ENCODE measurements at places on chromosomes 1 and 21.

DNA sequence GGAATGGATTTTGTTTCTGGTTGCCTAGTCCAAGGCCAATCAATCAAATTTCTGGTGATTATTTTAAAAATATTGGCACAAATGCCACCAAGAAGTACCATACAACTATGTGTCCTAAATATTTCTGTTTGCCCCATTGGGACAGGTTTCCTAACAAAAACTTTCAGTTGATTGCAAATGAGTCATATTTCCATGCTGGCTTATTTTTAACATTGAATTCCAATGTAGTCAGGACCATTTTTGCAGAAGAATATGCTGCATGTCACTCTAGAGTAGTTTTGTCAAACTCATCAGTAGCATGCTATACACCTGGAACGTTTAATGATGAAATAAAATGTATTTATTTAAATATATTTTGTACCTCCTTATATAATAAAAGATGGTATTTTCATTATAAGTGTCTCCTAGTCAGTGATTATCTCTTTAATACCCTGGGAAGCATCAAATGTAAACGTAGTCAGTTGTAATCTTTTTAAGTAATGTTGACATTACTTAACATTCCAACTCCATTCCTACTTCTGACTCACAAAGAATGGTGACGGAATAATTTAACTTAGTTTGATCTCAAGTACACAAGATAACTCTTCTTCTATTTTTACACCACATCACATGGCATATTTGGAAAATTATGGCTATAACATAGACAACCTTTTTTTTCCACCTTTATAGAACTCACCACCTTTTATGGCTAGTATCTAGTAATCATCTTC is 39.0 kb upstream of the USH2A start:
- DNase-seq: no peak

DNA sequence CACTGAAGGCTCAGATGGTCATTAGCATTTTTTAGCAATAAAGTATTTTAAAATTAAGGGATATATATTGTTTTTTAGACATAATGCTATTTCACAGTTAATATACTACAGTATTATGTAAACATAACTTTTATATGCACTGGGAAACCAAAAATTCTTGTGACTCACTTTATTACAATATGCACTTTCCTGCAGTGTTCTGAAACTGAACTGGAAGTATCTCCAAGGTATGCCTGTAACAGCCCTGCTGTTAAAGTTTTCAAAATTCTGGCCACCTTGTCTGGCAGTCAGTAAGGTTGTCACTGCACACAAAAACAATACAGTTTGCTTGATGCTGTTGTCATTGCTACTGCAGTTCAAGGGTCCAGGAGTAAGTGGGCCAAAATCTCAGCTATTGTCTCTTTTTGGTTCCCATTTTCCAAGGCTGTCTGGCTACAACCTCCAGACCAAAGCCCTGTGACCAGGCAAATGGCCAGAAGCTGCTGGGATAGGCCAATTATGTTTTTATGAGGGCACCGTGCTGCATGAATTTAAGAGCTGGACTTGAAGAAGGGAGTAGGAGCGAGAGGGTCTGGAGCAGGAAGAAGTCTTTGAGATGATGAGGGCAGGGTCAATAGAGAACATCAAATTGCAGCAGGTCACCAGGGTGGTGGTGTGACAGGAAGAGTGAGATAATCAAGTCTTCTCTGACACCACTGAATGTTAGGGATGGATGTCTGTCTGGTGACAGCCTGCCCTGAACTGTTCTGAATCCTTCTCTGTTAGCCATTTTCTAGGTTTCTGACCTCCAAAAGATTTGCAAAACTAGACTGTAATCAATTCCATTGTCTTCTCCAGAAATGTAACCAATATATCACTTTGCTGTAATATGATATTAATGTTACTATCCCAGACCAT is 82.3 kb upstream of the CACHD1 start:
- no peak for DNase-seq

GRCh38 chr1:220425852-220426251 is 102.1 kb upstream of the MARK1 start:
- DNase-seq: no peak

DNA sequence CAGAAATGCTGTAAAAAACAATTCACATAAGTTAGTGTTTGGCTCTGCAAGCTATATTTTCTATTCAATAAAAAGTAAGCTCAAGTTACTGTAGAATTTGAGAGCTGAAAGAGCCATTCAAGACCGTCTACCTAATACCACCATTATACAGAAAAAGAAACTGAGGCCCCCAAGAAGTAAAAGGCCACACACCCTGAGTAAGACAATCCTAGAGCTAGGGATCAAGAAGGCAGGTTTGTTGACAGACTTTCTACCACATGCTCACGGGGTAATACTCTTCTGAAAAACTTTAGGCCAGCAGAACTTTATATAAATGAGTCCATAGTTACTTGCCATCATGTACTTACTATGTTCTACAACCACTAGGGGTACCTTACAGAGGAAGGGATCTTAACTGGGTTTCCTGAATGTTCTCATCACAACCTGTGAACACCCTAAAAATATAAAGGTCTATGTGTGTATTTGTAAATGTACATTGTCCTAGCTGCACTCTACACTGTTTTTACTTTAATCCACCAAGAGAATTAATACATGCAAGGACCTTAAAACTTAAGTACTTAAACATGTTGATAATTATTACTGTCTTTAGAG is 2.7 kb downstream of the PSMG1 start:
- DNase-seq: no peak

DNA sequence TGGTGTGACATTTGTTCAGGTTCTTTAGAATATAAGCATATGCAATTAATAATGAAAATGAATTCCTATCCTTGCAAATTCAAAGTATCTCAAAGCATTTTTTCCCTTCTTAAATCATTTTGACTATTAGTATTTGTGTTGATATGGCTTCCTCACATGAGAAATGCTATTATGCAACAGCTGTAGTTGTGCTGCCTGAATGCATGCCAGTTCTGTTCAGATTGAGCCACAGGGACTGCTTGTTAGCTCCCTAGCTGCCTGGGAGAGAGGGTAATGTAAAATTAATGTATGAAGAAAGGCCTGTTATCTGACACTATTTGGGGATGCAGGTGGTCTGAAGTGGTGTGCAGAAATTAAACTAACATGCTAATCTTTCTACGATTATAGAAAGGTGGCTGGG is 45.5 kb downstream of the CACHD1 start:
- DNase-seq: no peak

Measured in urinary bladder (tissue), 4 donors.